ENCODE measurements at places on chromosomes 3 and 15.

GRCh38 chr3:171933441-171933840 is 90.3 kb downstream of the TMEM212 start:
- no peak for DNase-seq

- no peak for DNase-seq
Measured at GRCh38 chr15:75671730-75672602, 24.3 kb downstream of the SNX33 start.

DNA sequence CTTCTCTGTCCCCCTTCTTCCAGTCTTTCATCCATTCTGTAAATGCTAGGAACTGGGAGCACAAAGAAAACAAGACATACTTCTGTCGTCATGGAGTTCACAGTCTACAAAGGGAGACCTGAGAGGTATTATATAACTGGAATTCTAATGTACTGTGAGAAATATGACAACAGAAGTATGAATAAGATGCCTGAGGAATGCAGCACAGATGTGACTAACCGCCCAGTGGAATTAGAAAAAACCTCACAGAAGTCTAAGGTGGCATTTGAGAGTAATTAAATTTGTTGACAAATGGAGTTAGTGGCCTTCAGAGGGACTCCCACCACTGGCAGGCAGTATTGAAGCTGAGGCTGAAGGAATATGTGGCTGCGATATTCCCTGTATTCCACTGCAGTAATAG is 168.5 kb upstream of the FAM3D start:
- peak; percentile 70 for DNase-seq

DNA sequence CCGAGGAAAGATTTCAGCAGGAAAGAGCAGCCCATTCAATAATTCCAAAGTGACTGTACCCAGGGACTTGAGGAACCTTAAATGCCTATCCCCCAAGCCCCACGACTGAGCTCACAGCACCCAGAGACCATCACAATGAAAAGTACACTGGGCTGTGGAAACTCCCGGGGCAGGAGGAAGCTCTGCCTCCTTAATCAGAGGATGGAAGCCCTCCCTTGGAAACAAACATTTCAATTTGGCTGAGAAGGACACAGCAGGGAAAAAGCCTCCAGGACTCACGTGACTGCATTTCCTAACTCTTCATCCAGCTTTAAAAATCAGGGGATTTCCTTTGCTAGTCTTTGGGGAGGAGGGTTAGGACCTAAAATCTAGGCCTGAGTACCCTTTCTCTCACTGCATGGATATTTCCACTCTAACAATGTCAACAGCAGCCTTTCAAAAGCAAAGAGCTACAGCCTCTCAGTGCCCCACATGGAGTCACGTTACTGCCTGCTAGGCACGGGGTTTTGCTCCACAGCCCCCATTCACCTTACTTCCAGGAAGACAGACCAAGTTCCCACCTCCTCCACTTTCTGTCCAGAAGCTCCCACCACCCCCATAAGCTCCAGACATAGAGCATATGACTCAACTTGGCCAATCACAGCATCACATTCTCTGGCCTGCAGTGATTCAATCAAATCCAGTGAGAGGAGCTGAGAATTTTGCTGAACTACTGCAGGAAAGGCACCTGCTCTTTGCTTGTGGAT is 68.9 kb upstream of the WNT5A start:
- DNase-seq: peak; percentile 16

DNA sequence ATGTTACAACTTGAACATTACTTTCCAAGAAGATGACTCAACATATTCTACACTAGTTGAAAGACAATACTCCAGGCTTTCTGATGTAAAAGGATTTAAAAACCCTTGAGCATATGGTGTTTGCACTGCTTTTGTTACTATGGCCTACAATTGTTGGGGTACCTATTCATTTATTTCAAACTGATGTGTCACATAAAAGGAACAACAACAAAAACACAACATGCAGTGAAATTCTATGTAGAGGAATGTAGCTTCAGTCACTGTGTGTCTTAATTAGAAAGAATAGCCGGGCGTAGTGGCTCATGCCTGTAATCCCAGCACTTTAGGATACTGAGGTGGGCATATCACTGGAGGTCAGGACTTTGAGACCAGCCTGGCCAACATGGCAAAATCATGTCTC is 1.6 kb downstream of the SPATA16 start:
- no peak for DNase-seq

GRCh38 chr15:71290002-71290401 is 174.7 kb downstream of the THSD4 start:
- peak; percentile 22 for DNase-seq

DNA sequence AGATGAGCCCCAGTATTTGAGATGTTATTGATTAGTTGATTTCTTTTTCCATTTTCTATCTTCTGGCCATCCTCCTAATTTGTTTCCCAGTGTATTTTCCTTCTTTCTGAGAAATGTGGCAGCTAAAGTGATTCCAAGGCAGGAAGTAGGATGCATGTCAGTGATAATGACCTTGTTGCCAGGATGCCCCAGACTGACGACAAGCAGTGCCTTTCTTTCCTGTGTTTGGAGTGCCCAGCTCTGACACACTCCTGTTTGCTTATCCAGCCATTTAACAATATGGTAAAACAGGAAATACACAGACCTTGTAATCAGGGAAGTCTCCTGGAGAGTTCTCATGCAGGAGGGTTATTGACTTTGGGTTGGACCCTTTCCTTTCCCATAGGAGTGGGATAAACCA is 20.4 kb downstream of the TMOD2 start:
- no peak for DNase-seq

DNA sequence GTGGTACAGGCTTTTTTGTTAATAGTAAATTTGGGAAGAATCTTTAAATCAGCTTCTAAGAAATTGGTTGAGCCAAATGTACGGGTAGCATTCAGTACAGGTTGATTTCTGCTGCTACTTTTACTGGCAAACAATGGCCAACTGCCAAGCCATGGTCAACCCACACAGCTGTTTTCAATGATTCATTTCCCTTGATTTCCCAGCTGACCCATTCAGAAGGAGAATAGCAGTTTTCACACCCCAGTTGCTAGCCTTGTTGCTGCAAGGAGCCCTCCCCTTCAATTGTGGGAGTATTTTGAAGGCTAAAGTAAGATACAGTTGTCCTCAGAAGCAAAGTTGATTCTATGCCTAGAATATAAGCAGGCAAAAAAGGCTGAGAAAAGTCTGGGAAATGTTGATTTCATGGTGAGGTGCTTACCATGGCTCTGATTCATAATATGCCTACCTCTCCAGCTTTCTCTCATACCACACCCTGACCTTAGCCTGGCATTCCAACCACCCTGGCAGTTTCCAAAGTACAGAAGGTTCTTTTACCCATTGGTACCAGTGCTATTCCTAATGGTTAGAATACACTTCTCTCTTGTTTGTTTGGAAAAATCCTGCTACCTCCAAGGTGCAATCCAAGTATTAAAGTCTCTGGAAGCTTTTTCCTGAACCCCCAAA is 320.3 kb upstream of the TGFBR2 start:
- peak; percentile 93 for DNase-seq

DNA sequence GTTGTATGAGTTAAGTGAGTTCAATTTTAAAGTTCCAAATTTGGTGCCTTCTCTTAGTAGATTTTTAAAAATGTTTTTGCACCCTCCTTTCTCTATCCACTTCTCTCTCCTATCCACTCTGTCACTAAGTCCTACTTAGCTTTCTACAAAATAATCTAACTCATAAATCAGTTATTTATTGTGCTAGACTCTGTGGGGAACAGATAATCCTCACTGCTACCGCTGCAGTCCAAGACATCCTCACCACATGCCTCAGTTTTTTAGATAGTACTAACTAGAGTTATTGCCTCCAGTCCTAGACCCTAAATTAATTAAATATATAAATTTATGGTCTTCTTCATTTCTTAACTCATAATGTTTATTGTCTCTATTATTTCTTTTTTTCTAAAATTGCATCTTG is 576.3 kb downstream of the GRM7 start:
- no peak for DNase-seq

- no peak for DNase-seq
Measured at GRCh38 chr3:56115199-56115598, 353.1 kb downstream of the ERC2 start.

DNA sequence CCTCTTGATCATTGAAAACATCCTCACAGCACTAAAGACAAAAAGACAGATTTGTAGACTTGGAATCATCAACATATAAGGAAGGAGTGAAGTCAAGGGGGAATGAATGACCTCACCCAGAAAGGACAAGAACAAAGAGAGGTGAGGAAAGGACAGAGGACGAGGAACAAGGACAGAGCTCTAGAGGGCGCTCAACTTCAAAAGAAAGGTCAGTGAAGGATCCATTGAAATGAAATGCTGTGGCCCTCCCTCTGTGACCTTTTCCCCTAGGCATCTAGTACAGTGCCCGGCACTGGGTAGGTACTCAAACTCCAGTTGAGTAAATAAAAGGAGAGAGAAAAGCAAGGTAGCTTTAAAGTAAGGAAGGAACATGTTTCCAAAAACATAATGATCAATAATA is 2.6 kb downstream of the ATP8B4 start:
- peak; percentile 48 for DNase-seq

GRCh38 chr15:101225658-101226057 is 26.2 kb downstream of the CHSY1 start:
- DNase-seq: no peak

- peak; percentile 65 for DNase-seq
Measured at GRCh38 chr3:195209083-195209846, 61.7 kb downstream of the XXYLT1 start.

DNA sequence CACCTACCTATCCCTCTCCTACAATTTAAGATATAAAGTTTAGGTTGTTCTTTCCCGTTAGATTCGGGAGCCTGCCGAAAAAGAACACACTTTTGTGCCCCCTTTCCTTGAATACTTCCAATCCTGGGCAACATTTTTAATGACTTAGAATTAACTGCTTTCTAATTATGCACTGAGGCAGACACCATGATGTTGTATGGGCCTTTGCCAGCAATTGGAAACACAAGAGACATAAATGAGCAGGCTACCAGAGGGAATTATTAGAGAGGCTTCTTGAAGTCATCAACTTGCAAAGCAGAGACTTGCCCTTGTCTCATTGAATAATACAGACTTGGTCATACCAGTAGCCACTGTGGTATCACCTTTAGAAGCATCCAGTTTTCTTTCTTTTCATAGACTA is 96.8 kb downstream of the CDIN1 start:
- DNase-seq: no peak

DNA sequence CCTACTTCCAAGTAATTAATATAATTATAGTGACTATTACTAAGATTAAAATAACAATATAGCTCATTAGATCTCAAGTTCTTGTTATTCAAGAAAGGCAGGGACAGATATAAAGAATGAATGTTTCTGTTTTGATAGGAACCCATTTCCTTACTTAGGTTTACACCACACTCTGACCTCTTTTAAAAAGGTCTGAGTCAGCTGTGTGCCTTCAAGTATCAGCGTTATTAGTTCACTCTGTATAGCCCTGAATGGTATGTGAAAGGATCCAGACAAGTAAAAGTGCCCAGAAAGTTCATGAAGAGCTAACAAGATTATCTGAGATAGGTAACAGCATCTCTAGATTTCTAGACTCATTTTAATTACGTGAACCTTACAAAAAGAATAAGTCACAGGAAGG is 28.9 kb downstream of the PDCD10 start:
- peak; percentile 5 for DNase-seq

DNA sequence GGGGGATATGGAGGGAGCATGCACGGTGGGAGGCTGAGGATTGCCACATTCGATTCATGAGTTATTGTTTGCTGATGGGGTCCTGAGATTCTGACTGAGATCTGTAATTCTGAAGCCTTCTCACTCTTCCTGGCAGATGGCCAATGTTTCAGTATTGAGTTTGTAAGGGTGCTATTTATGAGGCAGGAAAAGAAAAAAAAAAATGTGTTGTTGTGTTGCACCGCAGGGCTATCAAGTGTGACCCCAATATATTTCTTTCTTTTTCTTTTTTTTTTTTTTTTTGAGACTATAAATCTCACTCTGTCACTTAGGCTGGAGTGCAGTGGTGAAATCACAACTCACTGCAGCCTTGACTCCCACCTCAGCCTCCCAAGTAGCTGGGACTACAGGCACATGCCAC is 3.2 kb upstream of the SENP2 start:
- no peak for DNase-seq

DNA sequence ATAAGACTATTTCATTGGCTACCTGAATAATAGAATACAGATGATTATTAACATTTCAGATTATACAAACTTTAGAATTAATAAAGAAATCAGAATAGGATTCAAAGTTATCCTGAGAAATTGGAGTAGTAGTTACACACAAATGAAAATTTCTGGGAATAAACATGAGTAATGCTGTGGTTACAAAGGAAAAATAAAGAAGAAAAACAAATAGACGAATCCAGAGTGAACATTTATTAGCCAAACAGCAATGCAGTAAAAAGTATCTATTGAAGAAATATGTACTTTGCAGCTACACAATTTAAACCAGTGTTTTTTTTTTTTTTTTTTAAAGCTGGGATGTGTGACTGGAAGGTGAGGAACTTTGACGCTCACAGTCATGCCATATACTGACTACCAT is 1159.2 kb downstream of the TUSC7 start:
- peak; percentile 15 for DNase-seq

DNA sequence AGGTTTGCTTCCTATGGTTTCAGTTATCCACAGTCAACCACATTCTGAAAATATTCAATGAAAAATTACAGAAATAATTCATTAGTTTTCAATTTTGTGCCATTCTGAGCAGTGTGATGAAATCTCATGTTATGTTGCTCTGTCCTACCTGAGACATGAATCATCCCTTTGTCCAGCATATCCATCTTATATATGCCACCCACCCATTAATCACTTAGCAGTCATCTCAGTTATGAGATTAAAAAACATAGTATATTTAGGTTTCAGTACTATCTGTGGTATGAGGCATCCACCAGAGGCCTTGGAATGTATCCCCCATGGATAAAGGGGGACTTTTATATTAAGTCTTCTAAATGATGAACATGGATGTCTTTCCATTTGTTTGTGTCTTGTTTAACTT is 64.7 kb upstream of the PROK2 start:
- no peak for DNase-seq

DNA sequence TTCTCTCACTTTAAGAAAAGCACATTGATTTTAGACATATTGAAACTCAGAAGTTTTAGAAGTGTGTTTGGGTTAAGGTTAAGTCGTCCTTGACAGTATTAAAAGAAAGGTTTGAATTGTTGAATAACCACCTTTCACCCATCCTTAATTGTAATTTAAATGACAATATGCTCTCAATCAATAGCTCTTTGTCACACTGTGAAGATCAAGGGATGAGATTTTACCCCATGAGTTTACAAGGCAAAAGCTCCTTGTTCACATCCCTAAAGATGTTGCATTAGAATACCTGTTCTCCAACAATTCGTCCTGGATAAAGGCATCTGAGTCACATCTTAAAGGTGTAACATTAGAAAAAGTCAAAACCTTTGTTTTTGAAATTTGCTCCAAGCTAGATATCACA is 220.4 kb upstream of the MDFIC2 start:
- DNase-seq: no peak

- no peak for DNase-seq
Measured at GRCh38 chr3:20145874-20146273, 40.1 kb downstream of the SGO1 start.

DNA sequence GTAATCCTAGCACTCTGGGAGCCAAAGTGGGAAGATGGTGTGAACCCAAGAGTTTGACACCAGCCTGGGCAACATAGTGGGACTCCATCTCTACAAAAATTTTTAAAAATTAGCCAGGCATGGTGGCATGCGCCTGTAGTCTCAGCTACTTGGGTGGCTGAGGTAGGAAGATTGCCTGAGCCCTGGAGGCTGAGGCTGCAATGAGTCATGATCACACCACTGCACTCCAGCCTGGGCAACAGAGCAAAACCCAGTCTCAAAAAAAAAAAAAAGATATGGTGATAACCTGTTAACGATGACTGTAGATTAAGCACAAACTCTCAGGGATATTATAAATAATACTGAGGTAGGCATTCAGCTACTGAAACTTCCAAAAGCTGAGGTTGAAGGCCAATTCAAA is 107.5 kb downstream of the SLC49A4 start:
- no peak for DNase-seq

All from GM23248 (cell line).